ENCODE measurements at places on chromosomes 12 and 14. TPM values are rescaled to one million over a fixed set of nuclear protein-coding genes. Genes with fewer than 3 reads are reported as not detected.

DYNC1H1 gene
- total RNA-seq, result 250 TPM

DPY19L2 gene
- total RNA-seq, result 0.80 TPM

RPL10L gene
- total RNA-seq, result not detected

SDR9C7 gene
- total RNA-seq, result 26.0 TPM

GRCh38 chr12:42145197-42145549 lies 499 bp upstream of the GXYLT1 start:
- ATAC-seq, result peak; percentile 4

- ATAC-seq, result no peak
Measured at GRCh38 chr12:51798501-51798900, 50.0 kb downstream of the FIGNL2 start.

DNA sequence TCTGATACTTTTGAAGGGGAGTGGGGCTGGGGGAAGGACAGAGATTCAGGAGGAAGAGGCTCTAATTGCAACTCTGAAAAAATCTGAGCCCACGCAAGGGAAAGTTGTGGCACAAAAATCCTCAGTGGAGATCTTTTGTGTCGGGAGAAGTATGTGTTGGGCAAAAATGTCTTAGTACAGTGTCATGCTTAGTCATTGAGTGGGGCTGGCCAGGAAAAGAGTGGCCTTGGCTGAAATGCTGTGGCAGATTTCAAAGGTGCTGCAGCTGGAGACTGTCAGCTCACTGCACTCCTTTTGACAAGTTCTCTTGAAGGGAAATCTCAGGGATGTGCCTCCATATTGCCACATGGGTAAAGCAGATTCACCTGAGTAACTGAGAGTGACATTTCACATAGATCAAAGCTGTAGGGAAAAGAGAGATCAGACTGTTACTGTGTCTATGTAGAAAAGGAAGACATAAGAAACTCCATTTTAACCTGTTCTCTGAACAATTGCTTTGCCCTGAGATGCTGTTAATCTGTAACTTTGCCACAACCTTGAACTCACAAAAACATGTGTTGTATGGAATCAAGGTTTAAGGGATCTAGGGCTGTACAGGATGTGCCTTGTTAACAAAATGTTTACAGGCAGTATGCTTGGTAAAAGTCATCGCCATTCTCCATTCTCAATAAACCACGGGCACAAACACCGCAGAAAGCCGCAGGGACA lies 36.0 kb upstream of the GLIPR1 start:
- no peak for ATAC-seq

- ATAC-seq, result no peak
Measured at GRCh38 chr12:31353750-31354708, 28.1 kb upstream of the SINHCAF start.

DNA sequence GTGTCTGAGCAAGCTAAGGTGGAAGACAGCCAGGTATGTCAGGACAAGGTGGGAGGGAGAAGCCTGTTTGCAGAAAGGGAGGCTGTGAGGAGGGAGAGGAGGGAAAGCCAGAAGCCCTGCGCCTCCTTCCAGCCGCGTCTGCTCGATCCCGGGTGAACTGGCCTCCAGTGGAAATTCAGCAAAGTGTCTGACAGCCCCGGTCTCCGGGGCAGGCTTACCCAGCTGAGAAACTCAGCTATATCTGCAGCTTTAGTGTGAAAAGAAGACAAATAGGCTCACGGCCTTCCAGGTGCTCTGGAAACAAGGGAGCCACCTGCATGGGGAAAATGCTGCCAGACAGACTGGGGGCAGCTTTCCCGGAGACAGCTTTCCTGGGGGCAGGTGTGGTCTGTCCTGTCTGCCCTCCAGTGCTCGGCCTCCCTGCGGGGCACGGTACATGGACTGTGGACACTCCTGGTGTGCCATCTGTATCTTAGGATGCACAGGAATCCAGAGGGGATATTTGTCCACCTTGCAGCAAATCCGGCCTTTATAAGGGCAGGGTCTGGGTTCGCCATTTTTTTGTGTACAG lies 6.3 kb downstream of the RFLNA start:
- ATAC-seq, result no peak

DNA sequence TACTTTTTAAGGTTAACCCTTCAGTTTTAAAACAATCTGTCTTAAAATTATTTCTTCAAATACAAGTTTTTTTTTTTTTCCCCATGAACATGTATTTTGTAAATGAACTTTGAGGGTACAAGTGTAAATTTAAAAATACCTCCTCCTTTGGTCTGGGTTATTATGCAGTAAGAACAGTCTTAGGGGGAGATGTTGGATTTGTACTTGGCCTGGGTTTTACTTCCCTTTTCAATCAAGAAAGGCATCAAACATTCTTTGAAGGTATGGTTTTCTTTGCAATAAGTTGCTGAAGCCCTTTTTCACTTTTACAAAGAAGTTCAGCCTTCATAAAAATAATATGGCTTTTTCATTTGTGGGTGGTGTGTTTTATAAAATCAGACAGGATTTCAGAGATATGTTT lies 20.5 kb downstream of the WBP11 start:
- ATAC-seq, result no peak

DNA sequence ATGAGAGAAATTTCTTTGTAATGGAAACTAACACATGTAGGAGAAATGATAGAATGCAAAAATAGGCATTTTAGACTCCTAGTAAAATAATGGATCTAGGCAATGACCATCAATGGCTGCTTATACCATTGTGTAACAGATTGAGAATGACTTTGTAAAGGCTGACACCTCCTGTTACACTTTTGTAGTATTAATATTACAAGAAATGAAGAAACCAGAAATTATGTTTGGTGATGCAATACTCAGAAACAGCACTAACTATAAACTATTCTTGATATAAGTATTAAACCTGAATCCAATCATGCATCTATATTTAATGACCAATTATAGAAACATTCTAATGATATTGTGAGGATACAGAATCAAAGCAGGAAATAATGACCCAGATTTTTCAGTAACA lies 108.5 kb upstream of the CNTN1 start:
- ATAC-seq, result no peak

- ATAC-seq, result peak; percentile 30
Measured at GRCh38 chr14:68784978-68785533, 7.8 kb downstream of the ZFP36L1 start.

GRCh38 chr14:96805956-96806355 lies 8.8 kb downstream of the VRK1 start:
- no peak for ATAC-seq

GRCh38 chr12:13182881-13183280 lies 13.6 kb upstream of the EMP1 start:
- ATAC-seq, result no peak

DNA sequence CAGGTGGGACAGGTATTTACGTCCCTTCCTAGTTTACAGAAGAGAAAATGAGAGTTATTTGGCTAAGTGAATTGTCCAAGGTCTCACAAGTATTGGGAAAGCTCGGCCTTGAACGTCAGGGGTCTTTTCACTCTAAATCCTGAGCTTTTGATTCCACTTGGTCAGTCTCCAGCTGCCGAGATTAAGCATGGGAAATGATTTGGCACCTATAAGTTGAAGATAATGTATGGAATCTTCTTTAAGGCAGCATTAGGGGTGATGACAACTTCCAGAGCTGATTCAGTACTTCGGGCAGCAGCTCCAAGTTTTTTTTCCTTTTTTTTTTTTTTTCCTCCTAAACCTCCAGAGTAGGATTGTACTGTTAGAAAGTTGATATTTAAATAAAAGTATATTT lies 722 bp downstream of the FAM234B start:
- no peak for ATAC-seq
